ENCODE measurements at places on chromosomes 6 and 20. TPM values are rescaled to one million over a fixed set of nuclear protein-coding genes. Genes with fewer than 3 reads are reported as not detected.

SPATA2 gene
- total RNA-seq: 3.2 TPM

LRRC1 gene
- 8.0 TPM for total RNA-seq

CFB gene
- 26.8 TPM for total RNA-seq

PREX1 gene
- total RNA-seq: 12.7 TPM

CASS4 gene
- total RNA-seq: under 0.01 TPM

DDO gene
- 3.6 TPM for total RNA-seq

HFE gene
- 15.9 TPM for total RNA-seq

THBD gene
- total RNA-seq: 0.36 TPM

CENPW gene
- 1.1 TPM for total RNA-seq

ESR1 gene
- 3.3 TPM for total RNA-seq

C6orf163 gene
- 2.7 TPM for total RNA-seq

DNA sequence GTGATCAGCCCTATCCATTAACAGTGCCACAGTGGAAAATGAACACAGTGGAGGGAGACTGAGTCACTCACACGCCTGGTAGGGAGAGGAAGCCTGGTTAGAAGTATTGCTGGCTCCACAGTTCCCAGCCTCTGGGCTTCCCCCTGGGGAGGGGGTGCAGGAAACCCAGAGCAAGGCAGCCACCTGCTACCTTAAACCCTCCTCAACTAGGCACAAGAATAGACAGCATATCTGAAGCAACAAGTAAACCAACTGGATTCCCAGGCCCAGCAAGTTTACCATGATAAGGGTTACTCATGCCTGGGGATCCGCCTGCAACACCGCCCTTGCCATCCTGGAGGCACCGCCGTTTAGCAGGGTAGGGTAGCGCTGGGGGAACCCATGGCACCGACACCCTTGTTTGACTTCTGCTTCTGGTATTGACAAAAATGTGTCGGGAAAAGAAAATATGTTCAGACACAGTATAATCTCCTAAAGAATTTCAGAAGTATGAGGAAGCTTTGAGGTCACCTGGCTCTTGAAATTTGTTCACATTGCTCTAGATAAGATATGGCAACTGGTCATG is 38.3 kb downstream of the SLC22A23 start:
- DNase-seq: no peak

DNA sequence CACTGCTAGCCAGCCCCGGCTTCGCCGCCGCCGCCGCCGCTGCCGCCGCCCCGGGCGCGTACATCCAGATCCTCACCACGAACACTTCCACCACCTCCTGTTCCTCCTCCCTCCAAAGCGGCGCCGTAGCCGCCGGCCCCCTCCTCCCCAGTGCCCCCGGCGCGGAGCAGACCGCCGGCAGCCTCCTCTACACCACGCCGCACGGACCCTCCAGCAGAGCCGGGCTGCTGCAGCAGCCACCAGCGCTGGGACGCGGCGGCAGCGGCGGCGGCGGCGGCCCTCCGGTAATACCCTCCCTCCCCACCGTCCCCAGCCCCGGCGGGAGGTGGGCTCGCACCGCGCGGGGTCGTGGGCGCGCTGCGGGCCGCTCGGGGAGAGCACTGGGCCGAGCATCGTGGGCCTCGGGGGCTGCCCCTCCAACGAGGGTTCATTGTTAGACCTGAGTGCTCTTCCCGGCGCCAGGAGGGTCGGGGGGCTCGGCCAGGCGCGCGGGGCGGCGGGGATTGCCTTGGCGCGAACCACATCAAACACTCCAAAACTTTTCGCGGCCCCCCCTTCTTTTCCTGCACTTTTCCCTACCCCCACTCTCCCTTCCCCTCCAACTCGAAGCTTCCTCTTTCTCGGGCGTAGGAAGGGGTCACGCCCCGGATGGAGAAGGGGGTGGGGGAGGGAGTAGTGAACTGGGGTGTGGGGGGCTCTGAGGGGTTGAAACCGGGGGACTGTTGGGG is 827 bp downstream of the E2F3 start:
- peak; percentile 81 for DNase-seq

- no peak for DNase-seq
These were observed 6.3 kb downstream of the ACOT8 start for GRCh38 chr20:45850926-45851325.

GRCh38 chr6:85747666-85748065 is 105.0 kb upstream of the SYNCRIP start:
- DNase-seq: no peak

- DNase-seq: no peak
These were observed 29.3 kb downstream of the CST8 start for GRCh38 chr20:23520185-23520584.

DNA sequence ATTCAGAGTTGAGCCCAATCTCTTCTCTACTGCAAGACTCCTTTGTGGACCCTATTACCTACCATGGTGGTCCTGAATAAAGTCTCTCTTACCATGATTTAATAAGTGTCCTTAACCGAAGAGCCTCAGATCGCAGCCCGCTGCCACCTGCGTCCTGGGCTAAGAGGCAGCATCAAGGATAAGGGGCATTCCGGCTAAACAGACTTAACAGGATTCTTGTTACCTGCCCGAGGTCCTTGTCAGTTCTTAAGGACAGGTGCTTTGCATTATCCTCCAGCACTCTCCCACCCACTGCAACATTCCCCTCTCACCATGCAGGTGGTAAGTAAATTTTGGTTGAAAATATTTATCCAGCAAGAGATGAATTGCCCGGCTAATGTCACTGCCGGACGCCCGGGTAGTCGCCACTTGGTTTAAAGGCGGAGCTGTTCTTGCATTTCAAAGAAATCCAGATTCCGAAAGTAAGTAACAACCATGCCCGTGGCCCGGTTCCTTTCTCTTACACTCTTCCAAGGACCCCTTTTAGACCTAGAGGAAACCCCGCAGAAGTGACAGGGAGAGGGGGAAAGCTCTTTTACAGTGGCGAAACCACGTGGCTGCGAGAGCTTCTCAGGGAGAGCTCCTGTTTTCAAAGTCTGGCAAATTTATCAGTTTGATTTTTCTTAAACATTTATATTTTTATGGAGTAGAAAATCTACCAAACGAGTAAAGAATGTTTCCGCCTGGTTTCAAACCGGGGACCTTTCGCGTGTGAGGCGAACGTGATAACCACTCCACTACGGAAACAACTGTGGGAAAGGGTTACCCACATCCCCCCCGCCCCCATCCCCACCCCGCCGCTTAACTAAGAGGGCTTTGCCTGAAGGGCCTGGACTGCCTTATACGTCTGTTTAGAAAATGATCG is 41.9 kb upstream of the PRSS16 start:
- DNase-seq: no peak

GRCh38 chr6:43957273-43957672 is 170.0 kb downstream of the MRPL14 start:
- no peak for DNase-seq

DNA sequence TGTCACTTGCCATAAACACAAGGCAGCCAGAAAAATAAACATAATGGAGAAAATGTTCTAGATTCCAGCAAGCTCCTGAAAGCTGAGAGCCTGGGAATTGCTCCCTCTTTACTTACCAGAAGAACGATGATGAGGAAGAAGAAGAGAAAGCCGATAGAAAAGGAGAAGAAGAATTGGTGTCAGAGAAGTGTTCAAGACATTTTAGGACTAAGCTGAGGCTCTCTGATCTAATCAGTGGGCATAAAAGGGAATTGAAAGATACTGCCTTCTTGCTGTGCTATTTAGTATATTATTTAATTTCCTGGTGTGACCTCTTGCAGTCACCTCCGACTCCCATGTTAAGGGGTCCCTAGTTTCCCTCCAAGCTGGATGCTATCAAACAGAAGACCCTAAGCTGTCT is 316.6 kb upstream of the JARID2 start:
- DNase-seq: no peak

- DNase-seq: no peak
These were observed 173.1 kb downstream of the HACE1 start for GRCh38 chr6:104686550-104687175.

DNA sequence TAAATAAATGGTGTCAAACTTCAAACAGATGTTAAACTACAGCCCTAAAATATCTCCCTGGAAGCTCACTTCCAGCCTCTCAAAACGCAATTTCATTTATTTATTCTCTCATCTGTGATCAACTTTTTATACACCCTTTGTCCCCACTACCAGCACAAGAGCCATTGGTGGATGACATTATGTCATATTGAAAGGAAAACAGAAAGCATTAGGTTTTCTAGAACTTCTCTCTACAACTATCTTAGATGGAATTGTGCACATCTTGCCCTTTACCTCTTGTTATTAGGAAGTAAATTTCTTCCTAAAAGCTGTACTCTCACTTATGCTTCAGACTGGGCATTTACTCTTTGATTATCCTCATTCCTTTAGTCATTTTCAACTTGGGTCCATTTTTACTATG is 771.2 kb upstream of the GJE1 start:
- DNase-seq: no peak

DNA sequence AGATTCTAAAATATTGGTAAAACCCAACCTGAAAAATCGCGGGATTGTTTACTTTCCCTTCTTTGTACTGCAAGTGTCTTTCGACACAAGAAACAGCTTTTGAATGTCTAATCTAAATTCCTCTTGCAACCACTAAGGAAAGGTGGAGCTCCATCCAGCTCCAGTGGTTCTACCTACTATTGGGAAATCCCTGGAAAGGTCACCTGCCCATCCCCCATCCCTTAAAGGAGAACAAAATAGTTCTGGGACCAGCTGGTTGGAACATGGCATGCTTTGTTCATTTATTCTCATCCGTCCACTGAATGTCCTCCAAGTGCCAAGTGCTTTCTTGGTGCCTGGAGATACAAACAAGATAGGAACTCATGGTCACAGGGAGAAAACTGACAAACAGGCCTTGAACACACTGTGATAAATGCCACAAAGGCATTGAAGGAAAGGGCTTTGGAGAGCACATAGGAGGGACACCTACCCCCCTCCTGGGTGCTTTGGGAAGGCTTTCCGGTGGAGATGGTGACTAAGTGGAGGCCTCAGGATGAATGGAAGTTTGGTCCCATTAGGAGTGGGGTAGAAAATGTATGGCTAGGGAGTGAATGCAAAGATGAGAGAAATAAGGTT is 2.3 kb upstream of the CITED2 start:
- DNase-seq: no peak

- DNase-seq: no peak
These were observed 51.4 kb downstream of the WDR27 start for GRCh38 chr6:169650241-169650958.

DNA sequence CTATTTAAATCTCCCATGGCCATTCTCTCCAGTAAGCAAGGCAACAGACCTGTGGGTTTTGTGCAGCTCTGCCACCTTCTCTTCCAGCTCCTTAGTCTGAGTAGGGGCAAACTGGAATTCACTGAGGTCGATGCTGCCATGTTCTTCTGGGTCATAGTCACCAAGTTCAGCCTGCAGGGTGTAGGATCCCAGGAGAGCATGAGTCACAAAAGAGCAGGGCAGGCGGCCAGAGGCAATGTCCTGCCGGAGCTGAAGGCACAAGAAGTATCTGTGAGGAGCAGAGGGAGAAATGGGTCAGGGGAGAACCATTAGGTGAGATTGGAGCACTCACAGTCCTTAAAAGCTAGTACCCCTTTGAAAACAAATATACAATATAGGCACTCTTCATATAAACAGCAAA is 73.7 kb downstream of the SMLR1 start:
- no peak for DNase-seq

DNA sequence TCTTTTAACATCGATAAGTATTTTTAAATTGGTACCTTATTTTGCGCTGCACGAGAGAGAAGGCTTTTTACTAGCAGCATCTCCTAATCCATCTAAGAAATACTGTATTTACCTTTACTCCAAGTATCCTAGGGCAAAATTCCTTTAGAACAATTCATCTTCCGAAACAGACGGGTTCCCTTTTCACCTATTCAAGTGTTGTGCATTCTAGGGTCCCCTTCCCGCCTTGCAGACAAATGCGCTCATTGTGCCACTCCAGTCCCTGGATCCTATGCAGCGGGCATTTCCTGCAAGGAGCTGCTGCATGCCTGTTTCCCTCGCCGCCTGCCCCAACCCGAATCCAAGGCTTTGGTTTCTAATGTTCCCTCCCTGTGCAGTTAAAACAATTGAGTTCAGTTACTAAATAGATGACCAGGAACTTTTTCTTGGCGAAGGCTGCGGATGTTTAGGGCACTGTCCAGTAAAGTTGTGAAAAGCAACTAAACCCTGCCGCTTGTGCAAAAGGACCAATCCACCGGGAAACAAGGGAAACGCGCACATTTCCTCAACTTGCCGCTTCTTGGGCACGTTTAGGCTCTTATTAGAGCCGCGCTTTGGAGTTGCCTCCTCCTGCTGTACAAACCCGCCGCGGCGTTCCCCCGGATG is 556 bp upstream of the SCAF8 start:
- peak; percentile 74 for DNase-seq

DNA sequence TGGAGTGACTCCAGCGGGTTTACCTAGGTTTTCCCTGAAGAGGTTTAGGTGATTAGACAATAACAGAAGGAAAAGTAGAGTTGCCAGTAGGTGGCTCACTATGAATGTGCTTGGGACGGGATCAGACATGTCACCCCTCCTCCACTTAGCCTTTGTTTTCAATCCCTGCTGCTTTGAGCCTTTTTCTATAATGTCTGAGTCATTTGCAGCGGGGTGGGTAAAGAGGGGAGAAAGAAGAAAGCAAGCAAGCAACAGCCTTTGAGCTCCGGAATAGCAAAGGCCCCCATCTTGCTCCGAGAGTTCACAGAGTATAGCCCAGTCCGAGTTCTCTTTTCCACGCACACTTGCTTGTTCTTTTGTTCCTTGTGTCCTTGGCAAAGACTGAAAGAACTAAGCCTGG is 129.1 kb downstream of the PACRG start:
- peak; percentile 58 for DNase-seq

- DNase-seq: no peak
These were observed 1.5 kb upstream of the ASF1A start for GRCh38 chr6:118892355-118892991.

DNA sequence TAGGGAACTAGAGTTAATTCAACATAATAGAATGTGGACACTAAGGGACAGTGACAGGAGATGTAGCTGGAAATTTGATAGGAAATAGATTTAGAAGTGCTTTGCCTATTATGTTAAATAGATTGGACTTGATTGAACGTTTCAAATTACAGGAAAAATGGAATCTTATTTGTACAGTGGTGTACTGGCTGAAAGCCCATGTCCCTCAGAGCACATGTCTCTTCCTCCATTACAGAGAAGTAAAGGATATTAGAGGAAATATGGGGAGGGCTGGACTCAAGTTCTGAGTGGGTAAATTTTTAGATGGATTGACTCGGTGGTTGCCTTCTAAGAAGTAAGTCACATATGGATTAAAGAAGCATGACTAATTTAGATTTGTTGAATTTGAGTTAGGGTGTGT is 11.4 kb downstream of the PKIB start:
- no peak for DNase-seq

- DNase-seq: peak; percentile 61
These were observed 86.4 kb upstream of the CLDN20 start for GRCh38 chr6:155177363-155177961.

DNA sequence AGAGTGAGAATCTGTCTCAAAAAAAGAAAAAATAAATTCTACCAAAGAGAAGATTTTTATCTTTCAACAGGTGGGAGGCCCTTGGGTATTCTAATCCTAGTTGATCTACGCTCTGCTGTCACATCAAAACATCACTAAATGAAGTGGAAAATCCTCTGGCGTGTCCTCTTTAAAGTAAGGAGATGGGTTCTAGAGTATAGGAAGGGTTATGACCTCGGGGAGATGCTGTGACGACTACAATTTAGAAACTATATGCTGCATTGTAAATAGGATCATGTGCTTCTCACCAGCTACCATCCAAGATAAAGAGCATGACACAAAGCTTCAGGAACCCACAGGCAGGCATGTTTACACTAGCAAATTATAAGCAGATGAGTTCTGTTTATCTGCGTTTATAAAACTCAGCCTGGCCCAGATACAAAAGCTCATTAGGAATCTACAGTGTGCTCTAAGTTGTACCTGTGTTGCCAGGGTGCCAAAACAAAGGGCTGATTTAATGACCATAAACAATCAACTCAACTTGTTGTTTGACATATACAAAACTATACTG is 197.1 kb upstream of the PLN start:
- peak; percentile 23 for DNase-seq

GRCh38 chr6:112372226-112372806 is 25.2 kb downstream of the RFPL4B start:
- no peak for DNase-seq

Data from osteoblast (primary cell).